ENCODE measurements at places on chromosomes 12 and 14. TPM values are rescaled to one million over a fixed set of nuclear protein-coding genes. Genes with fewer than 3 reads are reported as not detected.

GRCh38 chr14:100557658-100558057 lies 29.6 kb downstream of the BEGAIN start:
- H3K27me3 ChIP-seq = peaks cover 10% of the 10 kb centered on the region
- no peak for DNase-seq

DNA sequence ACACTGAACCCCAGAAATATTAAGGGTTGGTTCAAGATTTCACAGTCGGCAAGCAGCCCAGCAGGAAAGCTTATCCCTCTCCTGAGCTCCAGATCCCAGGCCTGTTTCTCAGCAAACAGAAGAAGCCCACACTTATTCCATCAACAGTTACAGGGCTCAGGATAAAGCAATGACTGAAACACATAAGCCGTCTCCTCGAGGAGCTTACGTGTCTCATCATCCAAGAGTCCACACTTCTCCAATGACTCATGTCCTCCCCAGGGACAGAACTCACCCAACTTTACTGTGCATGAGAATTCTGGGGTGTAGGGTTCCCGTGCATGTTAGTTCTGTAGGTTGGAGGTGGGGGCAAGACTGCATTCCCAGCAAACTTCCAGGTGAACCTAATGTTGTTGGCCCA lies 31.2 kb downstream of the GSC start:
- no peak overlapping the region for H3K4me3 ChIP-seq
- no peaks in the 10 kb centered on the region for H3K36me3 ChIP-seq
- no peak for DNase-seq
- no peak overlapping the region for H3K27ac ChIP-seq

- H3K4me3 ChIP-seq = no peak overlapping the region
- no peak overlapping the region for H3K27ac ChIP-seq
- H3K36me3 ChIP-seq = no peaks in the 10 kb centered on the region
- no peak for DNase-seq
- no peaks in the 10 kb centered on the region for H3K27me3 ChIP-seq
These were observed 57.2 kb downstream of the SIX6 start for GRCh38 chr14:60566101-60566500.

- H3K4me1 ChIP-seq = no peaks in the 10 kb centered on the region
- no peak overlapping the region for H3K4me3 ChIP-seq
- DNase-seq = no peak
- no peak overlapping the region for H3K27ac ChIP-seq
- no peaks in the 10 kb centered on the region for H3K36me3 ChIP-seq
These were observed 81.0 kb downstream of the ASCL4 start for GRCh38 chr12:107855471-107855870.

GRCh38 chr12:41604830-41605229 lies 416.7 kb downstream of the PDZRN4 start:
- H3K27ac ChIP-seq = no peak overlapping the region
- no peaks in the 10 kb centered on the region for H3K27me3 ChIP-seq
- no peaks in the 10 kb centered on the region for H3K4me1 ChIP-seq
- H3K4me3 ChIP-seq = no peak overlapping the region
- H3K36me3 ChIP-seq = no peaks in the 10 kb centered on the region

DNA sequence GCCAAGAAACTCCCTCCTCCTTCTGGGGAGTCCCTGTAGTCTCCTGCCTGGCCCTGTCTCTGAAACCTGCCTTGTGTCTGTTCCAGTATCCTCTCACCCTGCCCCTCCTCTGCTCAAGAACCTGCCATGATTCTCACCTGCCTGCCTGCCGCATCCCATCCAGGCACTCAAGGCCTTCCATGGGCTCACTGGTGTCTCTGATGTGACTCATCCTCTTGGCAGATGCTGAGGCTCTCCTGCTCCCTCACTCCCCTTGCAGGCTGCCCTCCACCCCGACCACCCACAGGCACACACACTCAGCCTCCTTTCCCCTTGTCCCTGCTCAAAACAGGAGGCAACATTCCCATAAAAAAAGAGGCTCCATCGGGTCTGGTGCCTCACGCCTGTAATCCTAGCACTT lies 5.8 kb upstream of the BEGAIN start:
- no peaks in the 10 kb centered on the region for H3K36me3 ChIP-seq
- peaks cover 29% of the 10 kb centered on the region for H3K27me3 ChIP-seq
- no peaks in the 10 kb centered on the region for H3K4me1 ChIP-seq
- DNase-seq = no peak
- no peak overlapping the region for H3K27ac ChIP-seq

The CKB gene
- 8.2 TPM for polyA plus RNA-seq
